ENCODE measurements at places on chromosomes 16 and 17.

- peak; percentile 48 for DNase-seq
These were observed 199.0 kb downstream of the MSI2 start for GRCh38 chr17:57455063-57455914.

DNA sequence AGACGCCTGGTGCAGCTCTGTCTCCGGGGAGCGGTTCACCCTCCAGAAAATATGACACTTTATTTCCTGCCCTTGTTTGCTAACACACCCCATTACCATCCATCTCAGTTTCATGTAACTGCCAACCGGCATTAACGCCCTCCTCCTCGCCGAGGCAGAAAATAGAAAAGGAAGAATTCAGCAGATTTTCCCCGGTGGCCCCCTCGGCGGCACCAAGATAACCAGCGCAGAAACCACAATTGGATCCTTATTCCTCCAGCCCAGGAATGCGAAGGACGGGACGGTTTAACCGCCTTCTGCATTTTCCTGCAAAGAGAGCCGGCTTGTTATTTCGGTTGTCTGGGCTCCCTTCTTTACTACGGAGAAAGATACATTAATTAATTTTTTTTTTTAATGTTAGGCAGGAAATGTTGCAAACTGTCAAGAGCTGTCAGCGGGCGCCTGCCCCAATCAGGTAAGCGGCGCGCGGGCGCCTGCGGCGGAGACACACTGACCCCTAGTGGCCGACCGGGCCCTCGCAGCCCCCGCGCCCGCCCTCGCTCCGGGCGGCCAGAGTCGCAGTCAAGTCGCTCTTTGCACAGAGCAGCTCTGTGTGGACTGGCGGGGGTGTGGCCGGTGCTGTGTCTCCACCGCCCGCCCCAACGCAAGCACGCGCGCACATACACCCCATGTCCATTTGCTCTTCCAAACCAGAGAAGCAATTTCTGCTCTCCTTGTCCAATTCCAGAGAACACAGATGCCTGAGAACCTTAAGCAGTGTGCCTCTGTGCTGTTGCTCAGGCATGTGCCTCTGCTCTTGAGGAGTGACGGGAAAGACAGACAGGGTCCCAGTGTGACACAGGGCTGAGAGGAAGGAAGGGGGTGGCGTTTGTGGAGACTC lies 53.6 kb downstream of the C17orf67 start:
- peak; percentile 45 for DNase-seq

GRCh38 chr17:59914274-59914854 lies 21.4 kb downstream of the RPS6KB1 start:
- no peak for DNase-seq

- no peak for DNase-seq
These were observed 182.7 kb upstream of the ZFHX3 start for GRCh38 chr16:73230651-73231050.

- DNase-seq: no peak
These were observed 20.6 kb downstream of the ESRP2 start for GRCh38 chr16:68215302-68215701.
